ENCODE measurements at places on chromosomes 11 and 22. TPM values are rescaled to one million over a fixed set of nuclear protein-coding genes. Genes with fewer than 3 reads are reported as not detected.

DNA sequence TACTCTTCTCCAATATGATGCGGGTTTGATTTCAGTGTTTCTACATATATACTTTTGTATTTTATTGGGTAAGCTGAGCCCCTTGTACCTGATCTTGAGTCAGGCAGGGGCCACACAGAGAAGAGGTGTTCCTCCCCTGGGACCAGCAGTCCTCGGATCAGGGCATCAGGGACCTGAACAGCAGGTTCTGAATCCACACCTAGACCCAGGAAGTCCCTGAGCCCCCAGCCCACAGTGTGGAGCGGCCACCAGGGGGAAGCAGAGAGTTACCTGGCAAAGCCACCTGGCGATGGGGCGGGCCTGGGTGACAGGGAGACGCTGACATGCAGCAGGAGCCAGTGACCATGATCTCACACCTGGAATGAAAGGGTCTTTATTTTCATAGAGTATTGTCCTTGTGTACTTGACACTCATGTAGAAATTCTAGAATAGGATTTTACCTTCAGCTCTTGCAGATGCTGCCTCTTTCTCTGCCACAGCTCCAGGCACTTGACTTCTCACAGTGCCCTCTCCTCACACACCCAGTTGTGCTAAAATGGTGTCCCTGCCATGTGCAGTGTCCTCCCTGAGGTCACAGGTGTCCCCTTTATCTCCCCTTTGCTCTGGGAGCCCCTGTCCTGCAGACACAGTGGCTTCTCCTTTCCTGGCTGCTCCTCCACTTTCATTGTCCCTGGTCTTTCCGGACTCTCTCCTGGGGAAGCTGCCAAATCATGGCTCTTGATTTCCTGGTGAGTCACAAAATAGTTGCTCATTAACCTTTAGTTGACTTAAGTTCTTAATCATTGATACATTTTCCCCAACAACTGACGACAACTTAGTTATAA lies 48.5 kb downstream of the GGTLC2 start:
- DNase-seq: peak; percentile 41

- DNase-seq: no peak
Measured at GRCh38 chr11:19867064-19867463, 154.4 kb downstream of the NAV2 start.

DNA sequence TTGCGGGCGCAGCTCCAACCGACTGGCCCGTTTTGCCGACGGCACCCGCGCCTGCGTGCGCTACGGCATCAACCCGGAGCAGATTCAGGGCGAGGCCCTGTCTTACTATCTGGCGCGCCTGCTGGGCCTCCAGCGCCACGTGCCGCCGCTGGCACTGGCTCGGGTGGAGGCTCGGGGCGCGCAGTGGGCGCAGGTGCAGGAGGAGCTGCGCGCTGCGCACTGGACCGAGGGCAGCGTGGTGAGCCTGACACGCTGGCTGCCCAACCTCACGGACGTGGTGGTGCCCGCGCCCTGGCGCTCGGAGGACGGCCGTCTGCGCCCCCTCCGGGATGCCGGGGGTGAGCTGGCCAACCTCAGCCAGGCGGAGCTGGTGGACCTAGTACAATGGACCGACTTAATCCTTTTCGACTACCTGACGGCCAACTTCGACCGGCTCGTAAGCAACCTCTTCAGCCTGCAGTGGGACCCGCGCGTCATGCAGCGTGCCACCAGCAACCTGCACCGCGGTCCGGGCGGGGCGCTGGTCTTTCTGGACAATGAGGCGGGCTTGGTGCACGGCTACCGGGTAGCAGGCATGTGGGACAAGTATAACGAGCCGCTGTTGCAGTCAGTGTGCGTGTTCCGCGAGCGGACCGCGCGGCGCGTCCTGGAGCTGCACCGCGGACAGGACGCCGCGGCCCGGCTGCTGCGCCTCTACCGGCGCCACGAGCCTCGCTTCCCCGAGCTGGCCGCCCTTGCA lies 1.0 kb downstream of the FJX1 start:
- peak; percentile 65 for DNase-seq

- DNase-seq: peak; percentile 12
Measured at GRCh38 chr11:7436657-7437056, 48.6 kb upstream of the OLFML1 start.

DNA sequence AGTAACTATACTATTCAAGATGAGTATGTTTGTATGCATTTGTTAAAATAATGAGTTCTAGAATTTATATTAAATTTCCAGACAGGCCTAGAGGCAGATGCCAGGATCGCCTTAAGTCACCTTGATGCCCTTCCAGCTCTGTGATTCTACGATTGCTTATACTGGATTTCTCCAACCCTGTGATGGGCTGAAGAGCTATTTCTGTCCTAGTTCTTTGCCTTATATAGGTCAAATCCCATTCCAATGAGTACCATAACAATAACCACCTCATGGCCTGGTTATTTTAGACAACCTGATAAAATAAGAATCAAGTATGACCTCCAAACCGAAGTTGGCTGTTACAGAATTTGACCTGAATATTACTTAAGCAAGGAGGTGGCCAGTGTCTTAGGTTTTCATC lies 79.8 kb upstream of the BLID start:
- DNase-seq: no peak

DNA sequence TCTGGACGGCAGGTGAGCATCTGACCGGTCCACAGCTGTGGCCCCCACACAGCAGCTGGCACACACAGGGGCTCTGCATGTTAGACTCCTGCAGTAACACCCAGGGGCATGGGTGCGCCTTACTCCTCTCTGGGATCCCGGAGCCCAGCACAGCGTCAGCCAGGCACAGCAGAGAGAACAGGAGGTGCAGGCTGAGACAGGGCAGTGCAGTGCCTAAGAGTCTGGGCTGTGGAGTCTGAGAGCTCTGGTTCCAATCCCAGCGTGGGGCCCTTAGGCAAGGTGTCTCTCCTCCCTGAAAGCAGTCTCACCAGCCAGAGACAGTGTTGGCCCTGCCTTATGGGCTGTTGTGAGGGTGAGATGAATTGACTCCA lies 2.3 kb downstream of the NUDT8 start:
- DNase-seq: no peak

DNA sequence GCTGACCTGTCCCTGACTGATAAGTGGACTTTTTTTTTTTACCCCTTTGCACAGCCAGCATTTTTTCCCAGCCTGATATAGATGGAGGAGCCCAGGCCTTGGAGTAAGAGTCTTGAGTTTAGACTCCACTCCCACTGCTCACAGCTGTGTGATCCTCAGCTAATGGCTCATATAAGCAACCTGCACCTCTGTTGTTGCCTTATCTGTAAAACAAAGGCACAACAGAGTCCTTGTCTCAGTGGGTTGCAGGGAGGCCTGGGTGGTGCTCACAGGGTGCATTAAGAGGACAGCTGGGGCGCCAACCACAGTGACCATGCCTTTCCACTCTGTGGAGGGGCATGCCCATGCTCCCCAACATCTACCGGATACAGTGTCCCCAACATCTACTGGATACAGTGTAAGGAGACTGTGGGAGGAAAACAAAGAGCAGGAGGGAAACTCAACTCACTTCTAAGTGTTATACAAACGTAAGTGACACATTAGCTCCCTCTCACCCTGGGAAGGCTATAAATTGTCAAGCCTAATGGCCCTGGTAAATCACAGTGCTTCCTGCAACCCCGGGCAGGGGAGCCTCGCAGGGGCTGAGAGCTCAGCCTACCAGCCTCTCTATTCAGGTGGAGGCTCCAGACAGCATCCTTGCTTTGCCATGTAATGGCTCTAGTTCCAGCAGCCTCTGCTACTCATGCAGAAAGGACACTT lies 109.5 kb downstream of the TENM4 start:
- DNase-seq: no peak

DNA sequence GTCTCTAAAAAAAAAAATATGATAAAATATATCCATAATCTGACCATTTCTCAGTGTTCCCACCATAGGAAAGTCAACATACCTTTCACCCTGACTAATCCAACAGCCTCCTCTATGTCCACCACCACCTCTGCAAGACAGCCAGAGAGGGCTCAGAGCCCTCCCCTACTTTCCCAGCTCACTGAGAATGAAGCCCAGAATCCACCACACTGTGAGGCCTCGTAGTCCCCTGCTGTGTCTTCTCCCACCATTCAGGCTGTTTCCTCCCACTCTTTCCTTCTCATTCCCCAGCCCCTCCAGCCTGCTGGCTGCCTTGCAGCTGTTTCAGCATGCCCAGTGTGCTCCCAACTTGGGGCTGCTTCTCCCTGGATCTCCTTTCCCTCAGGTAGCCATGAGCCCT lies 27.0 kb downstream of the SGSM3 start:
- peak; percentile 13 for DNase-seq

GRCh38 chr22:37167176-37167980 lies 17.7 kb upstream of the IL2RB start:
- DNase-seq: no peak

The LUZP2 gene
- 8.8 TPM for total RNA-seq

The PANX3 gene
- total RNA-seq: not detected
